ENCODE measurements at places on chromosomes 1 and 21.

- no peak for DNase-seq
Observed at GRCh38 chr1:223276029-223276428, 87.9 kb downstream of the SUSD4 start.

- no peak for DNase-seq
Observed at GRCh38 chr1:114669562-114670082, at the start of gene DENND2C. Gene DENND2C, minus strand, starts transcription at chr1:114670049. Its CDS starts 44,065 bp downstream, at chr1:114625984.

DNA sequence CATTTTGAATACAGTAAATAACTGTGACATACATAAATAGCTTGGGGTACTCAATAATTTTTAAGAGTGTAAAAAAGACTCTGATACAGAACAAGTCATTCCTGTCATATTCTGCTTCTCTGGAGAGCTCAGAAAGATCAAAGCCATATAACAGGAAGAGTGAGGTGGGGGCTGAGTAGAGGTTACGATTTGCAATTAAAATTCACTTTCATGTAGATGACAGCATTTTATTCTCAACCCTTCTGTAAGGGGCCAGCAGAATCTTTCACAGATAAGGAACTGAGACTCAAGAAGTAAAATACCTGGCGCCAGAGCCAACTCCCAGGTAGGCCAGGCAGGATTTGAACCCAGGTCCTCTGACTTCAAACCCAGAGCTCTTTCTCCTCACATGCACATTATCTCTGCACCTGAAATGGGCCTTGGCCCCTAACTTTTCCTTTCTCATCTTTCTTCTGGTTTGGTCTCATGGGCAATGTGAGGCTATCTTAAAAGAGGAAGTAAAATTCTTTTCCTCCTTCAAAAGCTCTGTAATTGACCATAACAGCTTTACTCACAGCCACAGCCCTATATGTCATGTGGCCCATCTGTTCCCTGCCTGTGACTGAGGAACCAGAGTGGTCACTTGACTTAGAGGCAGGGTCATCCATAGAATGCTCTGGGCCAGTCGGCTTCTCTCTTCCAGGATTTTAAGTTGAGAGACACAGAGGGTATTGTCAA lies 80.9 kb upstream of the SYT6 start:
- DNase-seq = no peak

DNA sequence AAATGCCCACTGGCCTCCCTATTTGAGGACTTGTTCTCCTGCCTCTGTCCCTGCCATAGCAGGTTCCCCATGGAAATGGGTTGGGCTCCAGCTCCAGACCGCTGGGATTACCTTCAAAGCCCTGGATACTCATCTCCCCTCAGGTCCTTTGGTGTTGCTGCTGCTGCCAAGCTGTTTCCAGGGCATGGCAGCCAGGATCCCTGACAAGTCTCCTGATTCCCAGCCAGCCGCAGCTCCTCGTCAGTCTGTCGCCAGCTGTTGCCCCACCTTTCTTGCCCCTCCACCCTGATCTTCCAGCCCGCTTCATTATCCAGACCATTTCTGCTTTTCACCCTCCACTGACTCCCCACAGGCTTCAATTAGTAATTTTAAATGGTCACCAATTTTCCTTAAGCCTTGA lies 68.3 kb upstream of the KCND3 start:
- no peak for DNase-seq

DNA sequence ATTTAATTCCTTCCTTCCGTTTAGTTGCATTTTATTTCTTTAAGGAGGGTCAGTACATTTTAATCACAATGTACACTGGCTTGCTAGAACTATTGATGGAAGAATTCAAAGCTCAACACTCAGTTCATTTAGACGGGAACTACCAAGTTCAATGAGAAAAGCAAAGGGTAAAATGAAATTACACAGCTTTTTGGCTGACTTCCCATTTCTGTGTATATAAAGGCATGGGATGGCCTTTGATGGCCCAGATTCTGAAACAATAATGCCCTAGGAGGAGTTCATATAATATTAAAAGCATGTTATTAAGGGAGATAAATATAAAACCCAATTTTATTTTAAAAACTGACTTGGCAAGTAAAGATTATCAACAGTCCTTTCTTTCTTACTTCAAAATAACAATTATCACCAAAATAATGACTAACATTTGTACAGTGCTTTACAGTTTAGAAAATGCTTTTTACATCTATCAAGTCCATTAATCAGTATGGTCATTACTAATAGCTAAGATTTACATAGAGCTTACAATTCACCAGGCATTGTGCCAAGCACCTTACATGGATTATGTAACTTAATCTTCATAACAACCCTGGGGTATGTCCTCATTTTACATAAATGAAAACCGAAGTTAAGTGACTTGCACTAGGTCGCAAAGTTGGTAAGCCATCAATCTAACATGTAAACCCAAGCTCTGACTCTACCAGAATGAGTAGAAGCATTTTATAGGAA lies 402.4 kb downstream of the OMA1 start:
- no peak for DNase-seq
